ENCODE measurements at places on chromosomes 2 and 18.

DNA sequence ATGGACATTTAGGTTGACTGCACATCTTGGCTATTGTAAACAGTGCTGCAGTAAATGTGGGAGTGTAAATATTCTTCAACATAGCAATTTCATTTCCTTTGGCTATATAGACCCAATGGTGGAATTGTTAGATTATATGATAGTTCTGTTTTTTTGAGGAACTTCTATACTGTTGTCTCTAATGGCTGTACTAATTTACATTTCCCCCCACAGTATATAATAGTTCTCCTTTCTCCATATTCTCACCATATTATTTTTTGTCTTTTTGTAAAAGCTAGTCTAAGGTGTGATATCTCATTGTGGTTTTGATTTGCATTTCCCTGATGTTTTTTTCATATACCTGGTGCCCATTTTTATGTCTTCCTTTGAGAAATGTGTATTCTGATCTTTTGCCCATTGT is 13.0 kb downstream of the EIF5B start:
- DNase-seq: no peak

DNA sequence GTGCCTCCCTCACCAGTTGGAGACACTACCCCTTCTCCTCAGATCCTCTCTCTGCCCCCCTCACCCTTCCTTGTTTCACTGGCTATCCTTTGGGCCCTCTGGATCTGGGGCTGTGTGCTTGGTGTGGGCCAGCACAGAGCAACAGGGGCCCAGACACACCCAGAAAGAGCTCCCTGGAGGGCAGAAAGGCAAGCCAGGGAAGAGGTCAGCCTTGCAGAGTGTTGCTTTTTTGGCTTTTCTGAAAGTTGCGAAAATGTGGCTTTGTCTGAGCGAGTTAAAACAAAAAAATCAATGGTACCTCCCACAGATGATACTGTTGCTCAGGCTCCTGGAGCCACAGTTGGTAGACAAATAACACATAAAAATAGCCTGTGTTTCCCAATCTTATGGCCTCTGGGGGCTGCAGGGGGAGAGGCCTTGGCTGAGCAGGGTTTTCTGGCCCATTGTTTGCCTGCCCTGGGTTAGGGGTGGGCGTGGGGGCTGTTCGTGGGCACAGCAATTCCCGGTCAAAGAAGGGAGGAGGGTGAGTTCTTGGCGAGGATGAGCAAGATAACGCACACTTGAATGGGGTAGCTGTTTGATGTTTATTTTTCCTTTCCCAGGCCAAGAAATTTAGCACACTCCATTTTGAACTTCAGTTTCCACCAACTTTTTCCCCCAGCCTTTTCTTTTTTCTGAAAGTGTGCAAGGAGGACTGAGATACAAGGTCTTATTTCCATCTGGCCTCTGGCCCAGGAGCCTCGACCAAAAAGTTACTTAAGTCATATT is 167.0 kb upstream of the HAAO start:
- no peak for DNase-seq

DNA sequence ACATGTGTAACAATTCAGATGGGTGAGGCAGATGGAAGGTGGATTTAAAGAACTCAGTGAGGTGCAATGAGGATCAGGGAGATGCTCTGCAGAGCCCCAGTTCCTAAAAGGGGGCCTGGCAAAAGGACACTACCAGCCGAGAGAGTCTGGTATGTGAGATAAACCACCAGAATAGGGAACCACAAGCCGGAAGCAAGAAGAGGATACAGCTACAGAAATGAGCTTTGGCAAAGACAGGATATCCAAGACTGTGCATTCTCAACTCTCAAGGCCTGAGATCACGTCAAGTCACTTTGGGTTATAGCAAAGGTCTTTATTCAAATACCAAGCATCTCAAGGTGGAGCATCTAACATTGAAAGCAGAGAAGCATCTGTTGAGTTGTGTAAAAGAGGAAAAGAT is 293.5 kb downstream of the ARHGAP15 start:
- DNase-seq: no peak

GRCh38 chr18:78999939-79000338 is 20.3 kb downstream of the SALL3 start:
- DNase-seq: no peak

- DNase-seq: no peak
Measured at GRCh38 chr2:123826729-123827271, 198.3 kb upstream of the CNTNAP5 start.

GRCh38 chr2:47201224-47201623 is 46.1 kb upstream of the STPG4 start:
- no peak for DNase-seq

- DNase-seq: no peak
Measured at GRCh38 chr2:235698491-235698890, 204.6 kb downstream of the AGAP1 start.

- no peak for DNase-seq
Measured at GRCh38 chr2:121803503-121803902, 48.1 kb downstream of the TSN start.

- DNase-seq: no peak
Measured at GRCh38 chr2:220335591-220335915, 708.1 kb downstream of the SLC4A3 start.

Data from stimulated activated CD4-positive, alpha-beta T cell treated with anti-CD3 and anti-CD28 coated beads, Interleukin-1b, Interleukin-23, amount 100 ng/mL, for 24 hours (primary cell).